HS-5 (cell line): ENCODE measurements at places on chromosomes 6 and 20.

GRCh38 chr6:14381829-14382677 lies 264.5 kb downstream of the CD83 start:
- DNase-seq, result no peak

- DNase-seq, result no peak
These were observed 37.2 kb upstream of the HACE1 start for GRCh38 chr6:104896914-104897313.

DNA sequence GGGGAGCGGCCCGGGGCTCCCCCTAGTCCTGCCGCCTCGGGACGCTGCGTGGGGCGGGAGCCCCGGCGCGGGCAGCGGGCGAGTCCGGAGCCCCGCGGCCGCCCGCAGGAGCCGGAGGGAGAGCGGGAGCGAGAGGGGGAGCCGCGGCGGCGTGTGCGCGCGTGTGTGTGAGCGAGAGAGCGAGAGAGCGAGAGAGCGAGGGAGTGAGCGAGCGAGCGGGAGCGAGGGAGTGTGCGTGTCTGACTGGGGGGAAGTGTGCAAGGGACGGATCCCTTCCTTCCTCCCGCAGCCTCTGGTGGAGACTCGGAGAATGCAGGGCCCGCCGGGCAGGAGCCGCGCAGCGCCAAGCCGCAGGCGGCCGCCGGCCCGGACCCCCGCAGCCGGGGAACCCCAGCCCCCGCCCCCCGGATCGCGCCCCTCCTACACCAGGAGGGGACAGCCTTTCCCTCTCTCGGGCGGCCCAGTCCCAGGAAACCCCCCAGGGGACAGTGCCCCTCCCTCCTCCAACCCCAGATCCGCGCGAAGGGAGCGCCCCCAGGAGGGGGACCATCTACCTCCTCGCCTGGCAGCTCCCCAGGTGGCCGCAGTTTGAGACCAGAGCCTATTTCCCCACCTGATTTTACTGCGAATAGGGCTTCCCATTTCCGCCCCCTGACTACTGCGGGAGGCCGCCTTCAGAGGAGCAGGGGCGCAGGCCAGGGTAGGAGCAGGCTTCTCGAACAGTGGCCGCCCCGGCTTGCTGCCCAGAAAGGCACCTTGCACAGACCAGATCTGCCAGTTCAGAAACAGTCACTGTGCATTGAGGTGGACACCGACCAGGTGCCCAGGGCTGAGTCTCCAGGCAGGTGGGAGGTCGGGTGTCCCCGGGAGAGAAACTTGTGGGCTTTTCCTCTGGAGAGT lies at the start of gene CDH22:
Gene CDH22 (minus strand): TSS at position 241 of the 900 bp plus-strand sequence. CDS start 57,204 bp downstream, outside the sequence.
- no peak for DNase-seq

DNA sequence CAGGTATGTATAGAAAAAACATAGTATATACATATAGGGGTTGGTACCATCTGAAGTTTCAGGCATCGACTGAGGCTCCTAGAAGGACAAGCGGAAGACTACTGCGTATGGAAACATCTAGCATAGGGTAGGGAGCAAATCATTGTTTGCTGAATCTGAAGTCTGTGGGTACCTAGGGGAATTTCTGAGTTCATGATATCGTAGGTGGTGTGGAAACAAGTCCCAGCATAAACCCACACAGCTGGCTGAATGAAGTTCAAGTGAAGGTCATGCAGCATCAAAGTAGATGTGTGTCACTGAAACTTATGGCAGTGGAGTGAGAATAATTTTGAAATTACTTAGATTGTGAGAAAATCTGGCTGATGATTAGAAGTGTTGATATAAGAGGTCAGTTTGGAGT lies 39.4 kb downstream of the MAP7 start:
- DNase-seq, result no peak

DNA sequence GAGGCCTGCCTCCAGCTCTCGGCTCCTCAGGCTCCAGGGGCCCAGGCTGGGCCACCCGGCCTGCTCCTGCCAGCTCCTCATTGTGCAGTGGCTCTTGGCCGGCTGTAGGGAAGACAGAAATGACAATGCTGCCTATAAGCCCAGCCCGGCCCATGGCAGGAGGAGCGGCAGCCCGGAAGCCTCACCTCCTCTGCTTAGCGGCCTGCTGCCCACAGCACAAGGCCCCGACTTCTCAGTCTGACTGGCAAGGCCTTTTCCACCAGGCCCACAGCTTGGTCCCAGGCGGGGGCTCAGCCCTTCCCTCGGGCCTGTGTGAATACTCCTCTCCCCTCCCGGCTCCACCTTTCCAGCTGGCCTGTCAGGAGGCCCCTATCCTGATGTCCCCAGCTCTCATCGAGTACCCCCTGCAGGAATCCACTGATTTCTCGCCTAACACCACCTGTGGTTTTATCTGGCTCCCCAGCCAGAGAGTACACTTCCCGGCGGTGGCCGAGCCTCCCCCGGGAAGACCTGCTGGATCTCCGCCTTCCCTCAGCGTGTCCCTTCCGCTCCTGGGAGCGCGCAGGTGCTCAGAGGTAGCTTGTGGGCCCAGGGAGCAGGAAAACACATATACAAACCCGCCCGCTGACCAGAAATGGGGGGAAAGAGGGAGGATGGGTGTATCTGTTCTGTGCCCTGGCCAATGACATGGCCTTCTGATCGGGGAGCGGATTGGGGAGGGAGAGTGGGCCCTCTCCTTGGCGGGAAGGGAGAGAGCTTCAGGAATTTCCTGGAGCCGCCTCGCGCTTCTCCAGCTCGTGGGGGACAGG lies 963 bp downstream of the DDRGK1 start:
- DNase-seq, result no peak

GRCh38 chr20:63682384-63683139 lies 13.9 kb upstream of the TNFRSF6B start:
- peak; percentile 99 for DNase-seq

GRCh38 chr20:50731930-50732690 lies 730 bp downstream of the PARD6B start:
- no peak for DNase-seq

DNA sequence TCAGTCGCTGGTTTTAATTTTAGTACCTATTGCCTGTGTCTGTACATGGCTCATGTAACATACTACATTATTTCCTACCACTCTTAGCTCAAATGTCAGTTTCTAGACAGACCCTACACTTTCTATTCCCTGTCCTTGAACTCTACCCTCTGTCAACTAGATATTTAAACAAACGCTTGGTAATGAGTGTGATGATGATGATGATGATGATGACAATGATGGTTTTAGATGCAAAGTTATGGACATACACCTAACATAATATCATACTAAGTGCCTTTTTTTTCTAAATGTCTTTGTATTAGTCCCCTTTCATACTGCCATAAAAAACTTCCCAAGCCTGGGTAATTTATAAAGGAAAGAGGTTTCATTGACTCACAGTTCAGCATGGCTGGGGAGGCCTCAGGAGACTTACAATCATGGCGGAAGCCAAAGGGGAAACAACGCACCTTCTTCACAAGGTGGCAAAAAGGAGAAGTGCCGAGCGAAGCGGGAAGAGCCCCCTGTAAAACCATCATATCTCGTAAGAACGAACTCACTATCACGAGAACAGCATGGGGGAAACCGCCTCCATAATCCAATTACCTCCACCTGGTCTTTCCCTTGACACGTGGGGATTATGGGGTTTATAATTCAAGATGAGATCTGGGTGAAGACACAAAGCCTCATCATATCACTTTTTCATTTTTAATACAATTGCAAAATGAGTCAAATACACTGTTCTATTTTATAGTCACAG lies 87.1 kb downstream of the IBTK start:
- no peak for DNase-seq

GRCh38 chr6:153673225-153673624 lies 365.8 kb upstream of the OPRM1 start:
- no peak for DNase-seq

DNA sequence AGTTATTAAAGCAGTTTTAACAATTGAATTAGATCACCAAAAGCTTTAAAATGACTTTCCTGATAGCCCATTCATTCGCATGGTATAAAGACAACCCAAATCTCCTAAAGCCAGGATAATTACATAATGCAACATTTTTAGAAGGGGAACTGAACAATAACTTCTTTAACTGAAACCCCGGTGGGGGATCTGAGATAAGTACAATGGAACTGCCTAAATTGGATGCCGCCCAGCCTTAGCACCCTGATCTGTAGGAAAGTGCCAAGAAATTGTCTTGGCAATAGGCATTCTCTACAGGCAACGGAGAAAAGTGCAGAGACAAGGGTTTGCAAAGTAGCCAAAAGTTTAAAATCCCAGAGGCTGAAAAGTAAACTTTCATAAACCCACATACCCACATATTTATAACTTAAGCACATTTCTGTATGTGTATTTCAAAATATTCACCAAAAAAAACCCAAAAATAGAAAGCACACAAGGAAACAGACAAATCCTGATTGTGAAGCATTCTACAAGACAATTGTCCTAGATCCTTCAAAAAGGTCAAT lies 98.8 kb upstream of the BEND6 start:
- DNase-seq, result no peak

DNA sequence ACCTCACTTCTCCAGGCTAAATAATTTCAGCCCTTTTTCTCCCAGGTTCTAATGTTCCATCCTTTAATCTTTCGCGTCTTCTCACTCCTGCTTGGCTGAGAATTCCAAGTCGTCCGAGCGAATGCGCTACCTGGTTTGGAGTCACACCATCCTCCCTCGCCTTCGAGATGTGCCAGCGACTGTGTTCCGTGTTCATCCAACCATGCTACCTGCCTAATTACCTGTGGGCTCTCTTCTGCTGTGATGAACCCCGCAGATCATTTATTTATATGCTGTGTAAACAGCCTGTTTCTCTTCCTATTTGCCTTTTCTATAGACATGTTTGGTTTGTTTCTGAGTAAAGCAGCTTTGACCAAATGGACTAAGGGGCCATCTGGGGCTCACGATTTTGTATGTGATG lies 83.5 kb upstream of the TMEM181 start:
- DNase-seq, result no peak

DNA sequence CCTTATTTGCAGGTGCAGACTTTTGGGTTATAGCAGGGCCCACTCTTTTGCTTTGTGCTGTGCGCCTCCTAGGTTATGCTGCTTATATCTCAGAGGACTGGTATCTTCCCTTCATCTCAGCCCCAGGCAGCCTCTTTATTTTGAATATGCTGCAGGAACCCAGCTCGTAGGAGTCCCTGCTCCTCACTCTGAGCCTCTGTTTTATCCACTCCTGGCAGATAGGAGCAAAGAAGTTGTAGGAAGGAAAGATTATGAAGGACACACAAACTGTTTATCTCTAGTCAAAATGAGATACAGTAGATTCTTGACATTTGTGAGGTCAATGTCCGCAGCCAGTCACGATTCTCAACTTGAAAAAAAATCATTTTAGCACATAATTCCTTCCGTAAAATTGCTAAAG lies 15.6 kb downstream of the L3MBTL3 start:
- no peak for DNase-seq

GRCh38 chr20:57682184-57683101 lies 27.4 kb downstream of the PMEPA1 start:
- DNase-seq, result no peak

- DNase-seq, result no peak
These were observed 8.7 kb downstream of the BFSP1 start for GRCh38 chr20:17522528-17522927.

- DNase-seq, result no peak
These were observed 46.2 kb downstream of the TTI1 start for GRCh38 chr20:37986873-37987601.

GRCh38 chr20:25054995-25055629 lies 2.8 kb downstream of the ACSS1 start:
- no peak for DNase-seq

GRCh38 chr6:159094444-159095252 lies 49.9 kb upstream of the TAGAP start:
- no peak for DNase-seq

- DNase-seq, result no peak
These were observed 221.2 kb downstream of the FNDC1 start for GRCh38 chr6:159390381-159390780.

DNA sequence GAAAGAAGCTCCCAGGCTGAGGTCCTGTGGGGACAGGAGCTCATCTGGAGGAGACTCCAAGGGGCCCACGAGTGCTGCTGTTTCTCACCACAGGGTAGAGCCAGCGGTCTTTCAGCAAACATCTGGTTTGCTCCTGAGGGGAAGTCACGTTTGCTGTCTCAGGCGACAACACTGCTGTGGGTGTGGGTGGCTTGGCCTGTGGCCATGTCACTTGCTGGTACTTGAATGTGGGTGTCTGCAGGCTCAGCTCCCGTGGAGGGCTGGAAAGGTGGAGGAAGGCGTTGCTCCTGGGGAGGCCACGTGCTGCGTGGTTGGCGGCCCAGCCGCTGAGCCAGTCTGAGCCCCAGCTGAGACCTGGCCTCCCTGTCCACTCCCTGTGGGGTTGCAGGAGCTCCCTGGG lies 52.8 kb upstream of the MPC1 start:
- DNase-seq, result no peak

DNA sequence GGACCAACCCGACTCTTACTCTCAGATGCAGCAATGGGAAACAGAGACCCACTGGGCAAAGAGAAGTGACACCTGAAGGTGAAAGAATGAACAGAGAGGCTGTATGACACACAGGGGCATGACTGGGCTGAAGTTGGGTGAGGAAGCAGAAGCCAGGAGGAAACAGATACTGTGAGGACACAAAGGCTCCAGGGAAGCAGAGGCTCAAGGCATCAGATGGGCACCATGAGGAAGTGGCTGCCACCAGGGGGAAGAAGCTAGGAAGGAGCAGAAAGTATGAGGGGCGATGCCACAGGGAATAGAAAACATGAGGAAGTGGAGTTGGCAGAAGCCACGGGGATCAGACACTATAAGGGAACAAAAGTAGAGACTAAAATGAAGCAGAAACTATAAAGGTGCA lies 30.9 kb upstream of the OCSTAMP start:
- DNase-seq, result no peak
